ENCODE measurements at places on chromosomes 7 and 10.

DNA sequence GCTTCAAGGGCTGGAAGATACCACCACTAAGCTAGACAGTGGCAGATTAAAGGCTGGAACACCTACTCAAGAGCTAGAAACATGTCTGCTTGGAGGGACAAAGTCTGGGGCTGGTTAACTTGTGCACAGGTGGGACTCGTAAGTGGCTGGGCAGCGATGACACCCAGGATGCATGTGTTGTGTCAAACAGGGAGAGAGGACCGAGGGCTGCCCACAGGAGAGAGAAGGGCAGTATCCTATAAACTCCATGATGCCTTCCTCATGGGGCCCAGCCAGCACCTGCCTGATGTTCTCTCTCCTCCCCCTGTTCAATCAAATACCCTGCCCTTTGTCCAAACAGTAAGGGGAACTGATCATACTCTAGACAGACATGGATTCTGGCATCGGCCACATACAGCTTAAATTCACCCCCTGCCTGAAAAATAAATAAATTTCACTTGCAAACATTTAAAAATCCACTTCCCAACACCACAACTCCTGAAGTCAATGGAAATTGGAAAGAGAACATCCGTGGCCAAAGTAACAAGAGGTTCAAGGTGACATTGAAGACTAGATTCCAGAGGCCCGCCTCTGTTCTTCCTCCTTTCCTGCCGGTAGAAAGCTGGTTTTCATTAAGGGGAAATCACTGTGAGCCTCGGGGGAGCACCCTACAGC, 50.6 kb downstream of the CHST15 start:
- DNase-seq: no peak

DNA sequence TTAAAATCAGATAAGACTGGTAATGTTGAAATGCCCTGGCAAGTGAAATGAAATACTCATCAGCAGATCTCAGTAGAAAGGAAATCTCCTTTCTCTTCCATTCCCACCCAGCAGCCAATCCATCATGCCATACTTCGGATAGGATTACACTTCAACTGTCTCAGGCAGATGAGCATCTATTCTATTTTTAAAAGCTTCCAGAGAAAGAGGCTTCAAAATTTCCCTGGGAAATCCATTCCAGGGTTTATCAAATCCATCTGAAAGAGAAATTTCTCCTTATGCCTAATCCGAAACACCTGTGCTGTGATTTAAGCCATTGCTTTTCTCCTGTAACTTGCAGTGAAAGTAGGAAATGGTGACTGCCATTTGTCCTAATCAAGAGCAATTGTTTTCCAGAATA, 60.4 kb upstream of the RAPGEF5 start:
- DNase-seq: no peak

DNA sequence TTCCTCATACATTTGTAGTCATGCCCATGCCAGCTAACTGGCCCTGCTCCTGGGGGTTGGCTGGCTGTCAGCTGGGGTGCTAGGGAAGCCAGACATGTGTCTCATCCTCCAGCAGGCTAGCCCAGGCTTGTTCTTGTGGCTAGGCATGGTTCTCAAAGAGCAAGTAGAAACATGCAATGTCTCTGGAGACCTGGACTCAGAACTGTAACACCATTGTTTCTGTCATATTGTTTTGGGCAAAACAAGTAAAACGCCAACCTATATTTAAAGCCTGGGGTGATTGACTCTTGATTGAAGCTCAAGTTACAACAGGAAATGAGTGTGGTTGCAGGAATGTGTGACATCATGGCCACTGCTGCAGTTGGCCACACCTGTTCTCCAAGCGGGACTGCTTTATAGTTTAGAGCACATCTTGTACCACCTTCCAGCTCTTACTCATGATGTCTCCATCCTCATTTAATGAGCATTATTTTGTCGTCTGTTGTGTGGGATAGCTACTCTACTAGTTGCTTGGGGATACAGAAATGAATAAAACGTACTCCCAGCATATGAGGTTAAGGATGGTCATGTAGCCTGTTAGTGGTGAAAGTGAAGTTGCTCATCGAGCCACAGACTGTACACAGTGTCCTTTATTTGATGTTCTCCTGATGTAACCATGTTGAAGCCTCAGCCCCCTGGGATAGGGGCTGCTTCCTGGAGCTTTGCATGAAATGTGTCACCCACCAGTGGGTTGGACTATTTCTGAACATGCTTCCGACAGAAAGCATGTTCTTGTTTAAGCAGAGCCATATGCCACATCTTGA, 168.4 kb downstream of the SORCS3 start:
- DNase-seq: no peak

GRCh38 chr7:104497379-104497967, 169.1 kb downstream of the LHFPL3 start:
- no peak for DNase-seq

- DNase-seq: no peak
Observed at GRCh38 chr7:5302577-5302976, 19.8 kb downstream of the SLC29A4 start.

- DNase-seq: no peak
Observed at GRCh38 chr7:42763137-42763551, 148.7 kb downstream of the C7orf25 start.
